ENCODE measurements at places on chromosomes 3 and 15.

DNA sequence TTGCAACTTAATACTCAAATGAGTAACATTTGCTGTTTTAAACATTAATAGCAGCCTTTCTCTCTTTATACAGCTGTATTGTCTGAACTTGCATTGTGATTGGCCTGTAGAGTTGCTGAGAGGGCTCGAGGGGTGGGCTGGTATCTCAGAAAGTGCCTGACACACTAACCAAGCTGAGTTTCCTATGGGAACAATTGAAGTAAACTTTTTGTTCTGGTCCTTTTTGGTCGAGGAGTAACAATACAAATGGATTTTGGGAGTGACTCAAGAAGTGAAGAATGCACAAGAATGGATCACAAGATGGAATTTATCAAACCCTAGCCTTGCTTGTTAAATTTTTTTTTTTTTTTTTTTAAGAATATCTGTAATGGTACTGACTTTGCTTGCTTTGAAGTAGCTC lies 40.3 kb downstream of the CTNNB1 start:
- no peak for DNase-seq

GRCh38 chr3:170002231-170002630 lies 35.6 kb upstream of the GPR160 start:
- no peak for DNase-seq

DNA sequence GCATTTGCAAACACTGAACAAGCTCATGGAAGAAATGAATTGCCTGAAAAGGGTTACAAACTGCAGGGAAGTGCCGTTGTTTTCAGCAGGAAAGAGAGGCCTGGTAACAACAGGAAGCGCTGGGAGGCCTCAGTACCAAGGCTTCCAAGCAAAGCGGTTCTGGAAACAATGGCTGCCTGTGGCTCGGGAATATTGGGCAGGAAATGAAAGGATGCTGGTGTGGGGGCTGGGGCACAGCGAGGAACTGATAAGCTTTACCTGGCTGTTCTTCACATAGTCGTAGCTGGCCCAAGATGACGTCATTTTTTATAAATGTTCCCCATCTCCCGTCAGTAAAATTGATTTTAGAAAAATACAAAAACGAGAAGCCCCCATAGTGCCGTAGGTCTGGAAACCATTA lies 55.9 kb downstream of the ARHGAP31 start:
- DNase-seq = peak; percentile 84

DNA sequence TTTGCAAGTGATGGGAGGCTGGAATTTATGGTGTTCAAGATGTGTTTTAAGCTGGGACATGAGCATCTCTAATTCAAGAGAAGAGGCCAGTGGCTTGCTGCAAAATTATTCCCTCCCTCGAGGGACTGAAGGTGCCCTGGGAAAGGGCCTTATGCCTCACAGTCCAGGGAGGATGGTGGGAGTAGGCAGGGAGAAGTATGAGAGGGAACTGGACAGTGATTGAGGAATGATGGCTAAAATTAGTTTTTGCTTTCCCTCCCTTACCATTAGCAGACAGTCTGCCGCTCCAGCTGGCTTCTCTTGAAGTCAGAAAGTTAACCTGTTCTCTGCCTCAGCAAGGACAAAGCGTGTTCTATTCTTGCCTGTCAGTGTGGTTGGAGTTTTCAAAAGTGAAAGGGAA lies 139.8 kb upstream of the SEMA6D start:
- no peak for DNase-seq

DNA sequence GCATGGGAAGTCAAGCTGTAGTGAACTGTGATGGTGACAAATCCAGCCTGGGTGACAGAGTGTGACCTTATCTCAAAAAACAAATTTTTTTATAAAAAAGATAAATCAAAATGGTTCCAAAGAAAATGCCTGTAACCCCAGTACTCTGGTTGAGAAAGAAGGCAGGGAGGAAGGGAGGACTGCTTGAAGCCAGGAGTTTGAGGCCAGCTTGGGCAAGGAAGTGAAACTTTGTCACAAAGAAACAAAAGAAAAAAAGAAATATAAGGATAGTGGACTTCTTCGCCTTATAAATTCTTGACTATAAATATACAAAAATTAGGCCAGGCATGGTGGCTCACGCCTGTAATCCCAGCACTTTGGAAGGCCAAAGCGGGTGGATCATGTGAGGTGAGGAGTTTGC lies 34.1 kb downstream of the SMARCC1 start:
- no peak for DNase-seq

GRCh38 chr15:67372543-67372942 lies 118.0 kb downstream of the IQCH start:
- DNase-seq = no peak

- DNase-seq = no peak
Measured at GRCh38 chr3:129019266-129019665, 18.2 kb downstream of the EFCC1 start.

- DNase-seq = no peak
Measured at GRCh38 chr3:126152901-126153694, 27.3 kb downstream of the ALDH1L1 start.

GRCh38 chr3:113374078-113374477 lies 67.2 kb downstream of the CFAP44 start:
- no peak for DNase-seq

DNA sequence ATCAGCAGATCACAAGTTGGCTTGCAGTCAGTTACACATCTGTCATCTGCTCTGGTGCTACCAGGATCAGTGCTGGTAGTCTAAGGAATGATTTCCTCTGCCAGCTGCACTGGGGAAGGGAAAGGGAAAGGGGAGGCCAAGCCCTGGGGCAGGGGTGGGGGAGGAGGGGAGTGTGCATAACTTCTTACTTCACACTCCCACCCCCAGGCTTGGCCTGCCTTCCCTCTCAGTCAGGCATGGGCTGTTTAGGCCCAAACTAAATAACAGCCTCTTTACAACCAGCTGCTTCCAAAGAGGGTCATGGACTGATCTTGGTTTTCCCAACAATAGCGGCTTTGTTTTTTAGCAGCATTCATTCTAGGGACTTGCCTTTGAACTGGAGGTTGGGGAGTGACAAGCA lies 86.1 kb upstream of the PSMD6 start:
- DNase-seq = no peak

- no peak for DNase-seq
Measured at GRCh38 chr3:126381966-126382365, 12.7 kb upstream of the CFAP100 start.

- DNase-seq = no peak
Measured at GRCh38 chr15:101438482-101439284, 50.8 kb downstream of the PCSK6 start.

- DNase-seq = peak; percentile 69
Measured at GRCh38 chr3:125150525-125151441, 61.8 kb downstream of the SLC12A8 start.

- DNase-seq = no peak
Measured at GRCh38 chr3:61532739-61533500, 28.5 kb upstream of the PTPRG start.

GRCh38 chr3:108093616-108094015 lies 2.8 kb upstream of the CD47 start:
- no peak for DNase-seq

DNA sequence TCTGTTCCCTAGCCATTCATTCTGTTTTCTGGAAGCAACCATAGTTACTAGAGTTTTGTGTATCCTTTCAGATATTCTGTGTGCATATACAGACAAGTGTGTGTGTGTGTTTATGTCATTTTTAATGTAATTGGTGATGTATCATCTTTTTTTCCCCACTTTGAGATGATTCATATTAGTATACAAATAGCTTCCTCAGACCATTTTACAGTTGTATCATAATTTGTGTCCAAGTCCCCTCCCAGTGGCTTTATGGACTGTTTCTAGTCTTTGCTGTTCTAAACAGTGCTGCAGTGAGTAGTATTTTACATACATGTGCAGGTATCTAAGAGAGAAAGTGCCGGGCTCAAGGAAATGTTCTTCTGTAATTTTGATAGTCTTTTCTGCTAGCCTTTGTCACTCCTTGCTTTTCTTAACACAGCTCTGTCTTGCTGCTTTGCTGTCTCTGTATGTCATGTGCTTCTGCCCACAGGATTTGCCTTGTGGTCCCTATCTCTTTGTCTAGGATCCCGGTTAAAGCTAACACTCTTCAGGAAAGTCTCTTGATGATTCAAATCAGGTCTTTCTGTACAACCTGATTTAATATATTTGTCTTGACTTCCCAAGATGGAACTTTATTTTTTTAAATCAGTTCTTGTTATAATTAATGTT lies 31.5 kb upstream of the FBXL22 start:
- no peak for DNase-seq

DNA sequence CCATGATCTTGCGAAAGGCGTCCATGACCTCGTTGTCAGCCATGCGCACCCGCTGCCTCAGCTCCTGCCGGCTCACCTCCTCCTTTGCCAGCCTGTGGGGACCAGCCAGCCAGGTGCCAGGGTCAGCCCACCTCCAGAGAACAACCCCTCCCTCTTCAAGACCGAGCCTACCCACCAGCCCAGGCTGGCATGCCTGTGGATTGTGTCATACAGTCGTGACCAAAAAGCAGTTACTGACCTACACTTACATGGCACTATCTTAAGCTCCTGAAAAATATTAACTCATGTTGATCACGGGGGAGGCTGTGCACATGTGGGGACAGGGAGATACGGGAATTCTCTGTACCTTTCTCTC lies 10.7 kb upstream of the CAMK1 start:
- DNase-seq = no peak

DNA sequence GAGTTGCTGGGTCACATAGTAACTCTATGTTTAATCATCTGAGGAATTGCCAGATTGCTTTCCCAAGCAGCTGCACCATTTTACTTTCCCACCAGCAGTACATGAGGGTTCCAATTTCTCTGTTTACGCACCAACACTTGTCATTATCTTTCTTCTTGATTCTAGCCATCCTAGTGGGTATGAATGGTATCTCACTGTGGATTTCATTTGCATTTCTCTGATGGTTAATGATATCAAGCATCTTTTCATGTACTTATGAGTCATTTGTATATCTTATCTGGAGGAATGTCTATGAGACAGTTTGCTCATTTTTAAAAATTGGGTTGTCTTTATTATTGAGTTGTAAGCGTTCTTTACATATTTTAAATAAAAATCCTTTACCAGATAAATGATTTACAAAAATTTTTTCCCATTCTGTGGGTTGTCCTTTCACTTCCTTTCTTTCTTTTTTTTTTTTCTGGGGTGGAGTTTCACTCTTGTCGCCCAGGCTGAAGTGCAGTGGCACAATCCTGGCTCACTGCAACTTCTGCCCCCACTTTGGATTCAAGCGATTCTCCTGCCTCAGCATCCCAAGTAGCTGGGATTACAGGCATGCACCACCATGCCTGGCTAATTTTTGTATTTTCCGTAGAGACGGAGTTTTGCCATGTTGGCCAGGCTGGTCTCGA lies 8.9 kb upstream of the SGO1 start:
- DNase-seq = no peak

- peak; percentile 50 for DNase-seq
Measured at GRCh38 chr15:33963831-33964664, 4.2 kb upstream of the CHRM5 start.

GRCh38 chr15:87669846-87670245 lies 586.7 kb downstream of the NTRK3 start:
- no peak for DNase-seq

DNA sequence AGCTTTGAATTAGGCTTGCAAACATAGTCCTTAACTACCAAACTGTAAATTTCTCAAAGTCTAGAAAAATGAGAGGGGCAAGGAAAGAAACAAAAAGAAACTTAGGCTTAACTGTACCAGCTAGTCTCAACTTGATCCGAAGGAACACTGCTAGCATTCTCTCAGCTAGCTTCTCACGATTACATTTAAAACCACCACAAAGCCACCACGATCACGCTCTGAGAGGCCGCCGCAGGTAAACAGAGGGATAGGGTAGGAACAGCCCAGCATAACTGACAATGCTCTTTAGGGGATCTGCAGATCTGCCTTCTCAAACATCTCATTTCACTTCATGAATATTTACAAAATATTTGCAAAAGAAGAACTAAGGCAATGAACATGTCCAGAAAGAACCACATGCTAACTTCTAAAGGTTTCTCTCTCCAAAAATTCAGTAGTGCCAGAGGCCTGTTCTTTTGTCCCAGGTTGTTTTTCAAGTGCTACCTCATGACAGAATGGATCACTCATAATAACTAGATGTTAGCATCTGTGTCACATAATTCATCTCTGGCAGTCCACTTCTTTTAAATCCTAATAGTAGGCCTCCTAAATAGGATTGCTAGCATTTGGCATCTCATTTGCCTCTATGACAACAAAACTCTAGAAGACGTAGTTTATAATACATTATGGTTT lies 18.9 kb downstream of the VGLL4 start:
- no peak for DNase-seq

GRCh38 chr15:63727542-63727941 lies 106.2 kb downstream of the HERC1 start:
- no peak for DNase-seq

- DNase-seq = no peak
Measured at GRCh38 chr15:66748708-66749035, 46.6 kb downstream of the SMAD6 start.

GRCh38 chr3:114376516-114377185 lies 82.8 kb downstream of the TIGIT start:
- DNase-seq = no peak

DNA sequence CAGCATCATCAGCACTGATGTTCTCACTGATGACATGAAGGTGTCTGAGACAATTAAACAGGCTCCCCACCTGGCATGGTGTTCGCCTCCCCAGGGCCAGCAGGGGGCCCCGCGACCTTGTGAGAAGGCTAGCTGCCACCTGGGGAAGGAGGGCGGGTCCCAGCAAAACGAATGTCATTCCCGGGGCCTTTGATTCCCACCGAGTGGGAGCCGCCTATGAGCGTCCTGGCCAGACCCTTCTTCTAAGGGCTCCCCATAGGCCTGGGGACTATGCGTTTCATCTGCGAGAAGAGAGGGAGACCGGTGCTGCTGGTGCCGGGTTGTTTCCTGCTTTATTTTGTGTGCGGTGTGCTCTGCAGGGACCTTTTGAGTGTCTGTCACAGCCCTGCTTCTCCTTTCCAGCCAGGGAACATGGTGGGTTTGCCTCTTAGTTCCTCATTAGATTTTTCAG lies 20.5 kb upstream of the MINDY4B start:
- DNase-seq = peak; percentile 50

- DNase-seq = no peak
Measured at GRCh38 chr15:85954586-85954985, 125.1 kb upstream of the AGBL1 start.

DNA sequence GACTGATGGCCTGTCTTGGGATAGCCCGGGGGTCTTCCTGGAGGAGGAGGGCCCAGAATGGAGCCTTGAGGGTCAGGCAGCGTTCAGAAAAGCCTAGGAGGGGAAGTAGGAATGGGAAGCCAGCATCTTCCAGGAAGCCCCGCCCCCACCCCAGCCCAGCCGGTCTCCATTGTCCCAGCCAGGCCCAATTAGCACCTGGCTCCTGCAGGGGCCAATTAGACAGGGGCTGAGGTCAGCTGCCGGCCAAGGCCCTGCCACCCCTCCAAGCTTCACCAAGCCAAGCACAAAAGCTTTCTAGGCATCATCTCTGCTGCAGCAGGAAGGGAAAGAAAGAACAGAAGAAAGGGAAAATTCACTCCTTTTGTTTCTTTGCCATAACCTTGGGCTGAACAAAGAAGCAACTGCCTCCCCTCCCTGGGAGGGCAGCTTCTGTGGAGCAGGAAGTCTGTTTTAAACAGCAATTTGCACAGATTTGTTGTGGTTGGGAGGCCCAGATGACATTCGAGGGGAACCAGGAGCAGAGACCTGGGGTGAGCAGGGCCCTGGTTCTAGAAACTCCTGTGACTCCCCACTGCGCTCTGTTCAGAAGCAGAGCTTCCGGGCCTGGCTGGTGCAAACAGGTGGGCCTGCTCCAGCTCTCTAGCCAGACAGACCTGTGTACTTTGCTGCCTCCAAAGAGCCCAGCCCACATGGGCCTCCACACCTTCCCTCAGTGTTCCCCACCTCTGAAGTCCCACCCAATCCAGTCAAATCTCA lies 47.7 kb downstream of the CYP11A1 start:
- DNase-seq = no peak

GRCh38 chr15:50145451-50145872 lies 26.4 kb upstream of the ATP8B4 start:
- DNase-seq = peak; percentile 82

- no peak for DNase-seq
Measured at GRCh38 chr15:70016511-70016994, 81.2 kb downstream of the TLE3 start.
